ENCODE measurements at places on chromosomes 2 and 18.

GRCh38 chr2:150376553-150377335 is 110.7 kb downstream of the RND3 start:
- DNase-seq: no peak

DNA sequence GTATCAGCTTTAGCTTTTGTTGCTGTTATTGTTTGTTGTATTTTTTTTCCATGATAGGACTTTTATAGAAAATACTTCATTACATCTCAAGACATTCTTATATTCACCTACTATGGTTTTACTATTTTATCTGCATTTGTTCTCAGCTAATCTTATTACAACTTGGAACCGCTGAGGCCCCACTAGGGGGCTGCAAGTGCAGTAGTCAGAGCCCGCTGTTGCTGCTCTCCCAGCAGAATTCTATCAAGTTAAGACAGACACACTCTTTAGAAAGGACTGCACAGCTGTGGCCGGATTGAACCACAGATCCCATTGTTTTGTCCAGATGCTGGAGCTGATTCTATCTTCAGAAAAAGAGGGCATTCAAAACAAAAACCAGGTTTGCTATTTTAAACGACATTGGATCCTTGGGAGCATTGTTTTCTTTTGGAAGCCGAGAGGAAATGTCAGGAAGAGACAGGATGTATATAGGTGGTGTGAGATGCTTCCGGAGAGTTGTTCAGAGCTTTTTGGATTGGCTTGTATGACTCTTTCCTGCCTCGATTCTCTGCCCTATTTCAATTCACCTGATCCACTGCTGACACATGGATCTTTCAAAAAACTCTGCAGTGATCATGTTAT is 105.7 kb upstream of the GAREM1 start:
- no peak for DNase-seq

DNA sequence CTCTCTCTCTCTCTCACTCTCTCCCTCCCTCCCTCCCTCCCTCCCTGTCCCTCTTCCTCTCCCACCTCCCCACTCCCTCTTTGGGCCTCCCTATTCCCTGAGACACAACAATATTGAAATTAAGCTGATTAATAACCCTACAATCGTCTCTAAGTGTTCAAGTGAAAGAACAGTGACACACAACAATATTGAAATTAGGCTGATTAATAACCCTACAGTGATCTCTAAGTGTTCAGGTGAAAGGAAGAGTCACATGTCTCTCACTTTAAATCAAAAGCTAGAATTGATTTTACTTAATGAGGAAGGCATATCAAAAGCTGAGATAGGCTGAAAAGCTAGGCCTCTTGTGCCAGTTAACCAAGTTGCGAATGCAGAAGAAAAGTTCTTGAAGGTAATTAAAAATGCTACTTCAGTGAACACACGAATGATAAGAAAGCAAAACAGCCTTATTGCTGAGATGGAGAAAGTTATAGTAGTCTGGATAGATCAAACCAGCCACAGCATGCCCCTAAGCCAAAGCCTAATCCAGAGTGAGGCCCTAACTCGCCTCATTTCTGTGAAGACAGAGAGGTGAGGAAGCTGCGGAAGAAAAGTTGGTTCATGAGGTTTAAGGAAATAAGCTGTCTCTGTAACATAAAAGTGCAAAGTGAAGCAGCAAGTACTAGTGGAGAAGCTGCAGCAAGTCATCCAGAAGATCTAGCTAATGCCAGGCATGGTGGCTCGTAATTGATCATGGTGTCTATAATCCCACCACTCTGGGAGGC is 21.3 kb downstream of the MALT1 start:
- DNase-seq: no peak

GRCh38 chr18:69558052-69558451 is 157.4 kb downstream of the DOK6 start:
- no peak for DNase-seq
